ENCODE measurements at places on chromosomes 16 and 17.

- no peak for ATAC-seq
Measured at GRCh38 chr17:78369791-78370381, 8.6 kb upstream of the PGS1 start.

GRCh38 chr16:28283798-28284577, 8.3 kb upstream of the SBK1 start:
- no peak for ATAC-seq

DNA sequence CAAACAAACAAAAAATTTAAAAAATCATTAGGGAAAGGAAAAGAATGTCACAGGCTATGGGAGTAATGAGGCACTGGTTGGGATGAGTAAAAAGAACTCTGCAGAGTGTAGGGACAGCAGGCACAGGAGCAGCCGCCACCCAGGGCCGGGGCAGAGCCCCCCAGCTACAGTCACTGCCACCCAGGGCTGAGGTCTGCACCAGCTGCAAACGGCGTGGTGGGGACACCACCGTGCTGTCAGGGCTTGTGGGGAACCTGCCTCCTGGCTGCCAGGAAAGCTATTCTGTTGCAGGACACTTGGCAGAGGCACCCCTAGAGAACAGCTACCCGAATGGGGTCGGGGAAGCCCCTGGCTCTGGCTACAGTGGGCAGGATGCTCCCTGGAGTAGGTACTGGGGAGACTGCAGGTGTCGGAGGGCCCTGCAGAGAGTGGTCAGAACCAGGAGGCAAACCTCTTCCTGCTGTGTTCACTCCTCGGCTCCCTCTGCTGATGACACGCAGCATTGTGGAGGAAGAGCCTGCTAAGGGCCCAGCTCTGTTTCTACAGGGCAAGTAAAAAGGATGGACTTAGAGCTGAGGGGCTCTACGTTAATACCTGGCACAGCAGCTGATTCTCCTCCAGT, 32.3 kb upstream of the CAPN15 start:
- ATAC-seq: no peak

- ATAC-seq: no peak
Measured at GRCh38 chr16:75244225-75244809, 7.1 kb downstream of the BCAR1 start.

- ATAC-seq: no peak
Measured at GRCh38 chr17:13474073-13474800, 127.5 kb downstream of the HS3ST3A1 start.

DNA sequence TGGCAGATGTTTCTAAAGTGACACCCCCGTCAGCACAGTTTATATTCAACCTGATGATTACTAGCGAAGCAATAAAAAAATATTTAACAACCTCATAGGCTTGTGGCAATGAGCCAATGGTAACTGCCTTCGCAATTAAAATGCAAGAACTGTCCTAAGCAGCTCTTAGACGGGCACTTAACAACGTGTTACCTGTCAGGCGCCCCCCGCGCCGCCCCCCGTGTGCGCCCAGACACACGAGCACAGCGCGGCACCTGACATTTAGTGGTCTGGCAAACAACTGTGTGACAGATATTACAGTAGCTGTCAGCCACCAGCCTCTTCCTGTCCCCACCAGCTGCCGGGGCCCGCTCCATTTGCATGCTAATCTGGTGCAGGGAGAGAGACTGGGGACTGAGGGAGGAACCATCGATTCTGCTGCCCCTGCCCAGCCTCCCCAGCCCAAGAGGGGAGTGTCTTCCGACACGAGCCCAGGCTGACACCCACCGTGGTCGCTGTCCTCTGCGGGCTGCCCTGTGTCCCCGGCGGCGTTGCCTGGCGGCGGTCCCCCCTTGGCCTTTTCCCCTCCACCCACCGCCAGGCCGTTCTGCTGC, 12.7 kb downstream of the NDUFAF8 start:
- ATAC-seq: no peak

DNA sequence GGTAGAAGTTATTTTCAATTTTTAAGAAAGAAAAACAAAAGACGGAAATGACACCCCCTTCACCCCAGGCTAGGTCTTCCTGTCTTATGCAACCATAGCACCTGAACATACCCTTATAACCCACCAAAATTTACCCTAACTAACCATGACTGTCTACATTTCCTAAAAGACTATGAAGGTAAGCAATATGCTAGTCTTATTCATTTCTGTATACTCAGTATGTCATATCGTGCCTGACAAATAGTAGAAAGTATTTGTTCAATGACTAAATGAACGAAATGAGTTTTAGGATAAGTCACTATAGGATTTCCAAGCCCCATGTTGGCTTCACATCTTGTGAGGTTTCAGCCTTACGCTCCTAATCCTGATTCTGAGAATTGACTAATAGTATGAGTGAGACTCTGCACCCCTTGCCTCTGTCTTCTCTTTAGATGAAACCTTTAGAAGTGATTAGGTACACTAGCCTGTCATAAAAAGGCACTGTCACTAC, 6.5 kb downstream of the ADAT1 start:
- peak; percentile 91 for ATAC-seq

DNA sequence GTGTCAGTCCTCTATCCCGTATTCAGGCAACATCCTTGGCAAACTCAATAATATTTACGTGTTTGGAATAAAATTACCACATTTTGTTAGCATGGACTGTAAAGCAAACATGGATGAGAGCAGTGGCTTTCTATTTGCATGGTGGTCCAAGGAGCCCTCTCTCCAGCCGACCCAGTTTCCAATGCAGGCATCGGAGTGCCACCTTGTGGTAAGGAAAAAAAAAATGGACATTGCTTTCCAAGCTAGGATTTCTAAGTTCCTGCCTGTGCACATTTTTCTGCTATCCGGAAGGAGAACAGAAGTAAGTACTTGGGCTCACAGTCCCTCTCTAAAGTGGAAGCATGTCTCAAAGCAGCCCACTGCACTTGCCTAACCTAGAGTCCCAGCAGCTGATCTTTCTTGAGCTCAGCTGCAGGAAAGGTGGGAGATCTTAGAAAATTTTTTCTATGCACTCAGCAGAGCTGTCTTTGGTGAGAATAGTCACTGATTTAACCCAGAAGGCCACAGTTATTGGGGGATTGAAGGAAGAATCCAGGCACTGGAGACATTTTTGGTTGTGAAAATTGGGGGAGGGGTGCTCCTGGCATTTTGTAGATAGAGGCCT, 46.0 kb upstream of the ERCC4 start:
- ATAC-seq: no peak

- ATAC-seq: no peak
Measured at GRCh38 chr16:47503936-47504335, 42.8 kb downstream of the PHKB start.

GRCh38 chr16:88013091-88013609, 61.9 kb downstream of the BANP start:
- ATAC-seq: no peak

DNA sequence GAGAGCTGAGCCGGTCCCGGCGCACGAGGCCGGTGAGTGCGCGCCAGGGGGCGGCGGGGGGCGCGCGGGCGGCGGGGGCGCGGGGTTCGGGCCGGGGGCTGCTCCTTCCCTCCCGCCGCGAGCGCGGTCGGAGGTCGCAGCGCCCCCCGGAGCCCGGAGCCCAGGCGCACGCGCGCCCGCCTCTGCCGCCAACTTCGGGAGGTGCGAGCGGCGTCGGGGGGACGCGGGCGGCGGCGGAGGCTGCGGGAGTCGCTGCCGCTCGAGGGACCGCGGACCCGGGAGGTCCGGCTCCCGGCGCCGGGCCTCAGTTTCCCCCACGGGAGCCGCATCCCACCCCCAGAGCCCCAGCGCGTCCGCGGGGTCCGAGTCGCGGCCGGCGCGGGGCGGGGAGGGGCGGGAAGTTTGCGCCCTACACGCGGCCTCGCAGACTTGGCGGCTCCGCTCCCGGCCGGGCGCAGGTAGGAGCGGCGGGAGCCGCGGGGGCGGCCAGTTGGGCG, at the start of gene PRR35:
Gene PRR35 (plus strand): TSS at position 191 of the 497 bp plus-strand sequence. CDS start 2,901 bp downstream, outside the sequence.
- ATAC-seq: no peak

GRCh38 chr16:56851671-56852400, 13.2 kb upstream of the SLC12A3 start:
- ATAC-seq: no peak

- ATAC-seq: no peak
Measured at GRCh38 chr17:63295288-63295687, 150.8 kb downstream of the CYB561 start.

- no peak for ATAC-seq
Measured at GRCh38 chr17:60300011-60300410, 91.9 kb downstream of the USP32 start.

DNA sequence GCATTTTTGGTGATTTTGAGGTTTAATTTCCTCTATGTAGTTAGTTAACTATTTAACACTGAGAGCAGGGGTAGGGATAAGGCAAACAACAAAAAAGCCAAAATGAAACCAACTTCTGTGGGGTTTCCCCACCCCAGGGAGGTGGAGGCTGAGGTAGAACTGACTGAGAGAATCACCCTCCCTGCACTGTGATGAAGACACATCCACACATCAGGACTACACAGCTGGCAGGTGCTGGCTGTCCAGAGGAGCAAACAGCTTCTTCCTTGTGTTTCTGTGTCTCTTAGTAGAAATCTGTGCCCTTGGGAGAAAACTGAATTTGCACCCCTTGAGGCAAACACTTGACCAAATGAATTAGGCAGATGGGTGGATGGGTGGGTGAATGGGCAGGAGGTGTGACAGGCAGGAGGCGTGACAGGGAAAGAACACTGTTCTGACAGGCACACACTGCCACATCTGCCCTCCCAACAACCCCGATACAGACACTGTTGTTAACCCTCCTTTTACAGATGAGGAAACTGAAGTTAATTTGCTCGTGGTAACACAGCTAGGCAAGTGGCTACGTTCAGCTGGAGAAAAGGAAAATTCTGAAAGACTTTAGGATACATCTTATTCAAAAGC, 62.9 kb upstream of the AMZ2 start:
- peak; percentile 85 for ATAC-seq

DNA sequence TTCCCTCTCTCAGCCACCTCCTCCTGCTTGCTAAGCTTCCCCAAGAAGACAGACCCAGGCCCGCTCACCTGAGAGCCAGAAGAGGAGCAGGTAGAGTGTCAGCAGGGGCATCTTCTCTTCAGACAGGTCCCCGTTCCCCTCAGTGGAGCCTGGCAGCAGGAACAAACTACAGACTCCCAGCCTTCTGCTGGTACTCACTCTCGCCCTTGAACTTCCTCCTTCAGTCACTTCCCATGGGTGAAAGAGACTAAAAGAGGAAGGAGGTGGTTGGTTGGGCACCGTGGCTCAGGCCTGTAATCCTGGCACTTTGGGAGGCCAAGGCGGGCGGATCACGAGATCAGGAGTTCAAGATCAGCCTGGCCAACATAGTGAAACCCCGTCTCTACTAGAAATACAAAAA, at the start of gene CD300LF:
Gene CD300LF (minus strand): TSS at position 168 of the 400 bp plus-strand sequence. CDS start 57 bp downstream, at position 111.
- no peak for ATAC-seq

Data from activated CD4-positive, CD25-positive, alpha-beta regulatory T cell treated with anti-CD3 and anti-CD28 coated beads, Interleukin-2, amount 50 U/mL, for 24 hours (primary cell).